ENCODE measurements at places on chromosomes 1 and 21. TPM values are rescaled to one million over a fixed set of nuclear protein-coding genes. Genes with fewer than 3 reads are reported as not detected.

The B3GALT5 gene
- polyA plus RNA-seq: not detected

DNA sequence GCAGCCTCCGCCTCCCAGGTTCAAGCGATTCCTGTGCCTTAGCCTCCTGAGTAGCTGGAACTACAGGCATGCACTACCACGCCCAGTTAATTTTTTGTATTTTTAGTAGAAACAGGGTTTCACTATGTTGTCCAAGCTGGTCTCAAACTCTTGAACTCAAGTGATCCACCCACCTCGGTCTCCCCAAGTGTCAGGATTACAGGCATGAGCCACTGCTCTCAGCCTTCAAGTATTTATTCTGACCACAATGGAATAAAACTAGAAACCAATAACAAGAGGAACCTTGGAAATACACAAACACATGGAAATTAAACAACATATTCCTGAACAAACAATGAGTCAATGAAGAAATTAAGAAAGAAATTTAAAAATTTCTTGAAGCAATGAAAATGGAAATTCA, 32.7 kb upstream of the DR1 start:
- no peak for DNase-seq
- no peaks in the 10 kb centered on the region for H3K27me3 ChIP-seq
- no peak overlapping the region for H3K27ac ChIP-seq
- no peak overlapping the region for H3K4me3 ChIP-seq
- no peaks in the 10 kb centered on the region for H3K4me1 ChIP-seq

DNA sequence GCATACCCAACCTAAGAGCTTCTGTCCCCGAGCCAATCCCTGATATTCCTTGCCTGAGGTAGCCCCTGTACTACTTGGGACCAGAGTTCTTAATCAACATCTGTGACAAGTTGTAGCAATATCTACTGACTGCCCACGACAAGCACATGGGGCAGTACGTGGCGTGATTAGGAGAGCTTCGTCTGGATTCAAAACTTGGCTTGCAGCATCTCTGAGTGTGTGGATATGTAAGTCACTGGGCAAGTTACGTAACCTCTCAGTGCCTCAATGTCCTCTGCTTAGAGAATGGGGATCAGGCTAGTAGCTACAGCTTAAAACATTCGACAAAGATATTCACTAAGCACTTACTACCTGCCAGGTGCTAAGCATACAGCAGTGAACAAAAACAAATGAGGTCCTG, 5.0 kb downstream of the HSPG2 start:
- peaks cover 55% of the 10 kb centered on the region for H3K4me1 ChIP-seq
- peak overlapping the region; percentile 93 for H3K27ac ChIP-seq
- H3K36me3 ChIP-seq: peaks cover 2% of the 10 kb centered on the region
- no peak overlapping the region for H3K4me3 ChIP-seq
- peak; percentile 86 for DNase-seq

The SAMSN1 gene
- polyA plus RNA-seq: not detected

The TRNP1 gene
- 63.3 TPM for polyA plus RNA-seq

The LCE1B gene
- polyA plus RNA-seq: not detected

DNA sequence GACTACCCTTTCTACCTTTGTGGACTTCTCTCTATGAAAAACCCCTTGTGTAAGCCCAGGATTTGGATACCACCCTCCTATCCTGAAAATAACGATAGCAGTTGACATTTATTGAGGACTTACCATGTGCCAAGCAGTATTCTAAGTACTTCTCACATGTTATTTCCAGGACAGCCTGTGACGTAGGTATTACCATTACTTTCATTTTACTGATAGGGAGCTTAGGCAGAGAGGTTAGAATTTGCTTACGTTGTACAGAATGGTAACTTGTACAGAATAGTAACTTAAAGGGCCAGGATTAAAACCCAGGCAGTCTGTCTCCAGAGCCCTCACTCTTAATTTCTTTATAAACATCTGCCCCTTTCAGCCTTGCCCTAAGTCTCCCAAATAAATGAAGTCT, 138.3 kb downstream of the NTMT2 start:
- DNase-seq: no peak
- H3K27ac ChIP-seq: no peak overlapping the region
- H3K4me3 ChIP-seq: no peak overlapping the region
- no peaks in the 10 kb centered on the region for H3K4me1 ChIP-seq
- H3K27me3 ChIP-seq: no peaks in the 10 kb centered on the region

- H3K27me3 ChIP-seq: no peaks in the 10 kb centered on the region
- DNase-seq: no peak
- no peak overlapping the region for H3K4me3 ChIP-seq
- H3K27ac ChIP-seq: no peak overlapping the region
- H3K36me3 ChIP-seq: no peaks in the 10 kb centered on the region
- H3K4me1 ChIP-seq: no peaks in the 10 kb centered on the region
Observed at GRCh38 chr1:79376106-79376505, 369.6 kb upstream of the ADGRL4 start.

The FMN2 gene
- polyA plus RNA-seq: 29.0 TPM

The TCHHL1 gene
- not detected for polyA plus RNA-seq

DNA sequence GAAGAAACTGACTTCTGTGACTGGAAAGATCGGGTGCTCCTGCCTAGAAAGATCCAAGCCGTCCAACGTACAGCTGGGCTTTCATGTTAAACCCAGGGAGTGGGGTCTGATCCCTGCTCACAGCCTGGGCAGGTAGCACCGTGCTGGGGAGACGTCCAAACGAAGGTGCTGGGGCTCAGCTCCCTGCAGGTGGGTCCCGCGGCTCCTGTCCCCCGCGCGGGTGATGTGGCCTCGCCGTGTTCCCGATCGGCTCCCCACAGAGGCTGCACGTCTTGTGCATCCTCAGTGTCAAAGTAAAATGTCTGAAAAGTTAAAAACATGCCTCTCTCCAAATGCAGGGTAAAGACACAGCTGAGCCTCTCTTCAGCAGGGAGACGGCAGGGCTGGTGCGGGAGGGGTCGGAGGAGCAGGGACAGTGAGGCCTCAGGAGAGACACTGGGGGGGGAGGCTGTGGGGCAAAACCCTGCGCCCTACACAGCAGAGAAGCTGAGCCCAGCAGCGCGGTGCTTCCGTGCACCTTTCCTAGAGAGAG, 40.1 kb upstream of the COL6A2 start:
- H3K4me1 ChIP-seq: peaks cover 45% of the 10 kb centered on the region
- peak overlapping the region; percentile 99 for H3K27ac ChIP-seq
- no peaks in the 10 kb centered on the region for H3K27me3 ChIP-seq
- H3K36me3 ChIP-seq: no peaks in the 10 kb centered on the region
- no peak overlapping the region for H3K4me3 ChIP-seq
- no peak for DNase-seq

DNA sequence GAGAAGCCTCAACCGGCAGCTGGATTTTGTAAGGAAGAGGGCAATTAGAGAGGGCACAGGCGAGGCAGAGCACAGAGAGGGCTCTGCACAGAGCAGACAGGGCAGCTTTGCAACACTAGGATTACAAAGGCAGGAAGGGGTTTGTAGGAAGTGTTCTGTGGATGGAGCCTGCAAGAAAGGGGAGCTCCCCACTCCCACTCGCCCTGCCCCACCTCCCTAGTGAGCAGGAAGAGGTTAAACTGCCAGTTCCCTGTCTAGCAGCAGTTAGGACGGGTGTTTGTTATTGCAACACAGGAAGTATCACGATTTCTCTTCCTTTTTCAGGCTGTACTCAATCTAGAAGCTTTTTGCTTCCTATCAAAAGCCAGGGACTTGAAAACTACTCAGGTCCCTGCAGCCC, 63.3 kb upstream of the LRRC8D start:
- no peaks in the 10 kb centered on the region for H3K27me3 ChIP-seq
- H3K27ac ChIP-seq: no peak overlapping the region
- H3K4me3 ChIP-seq: no peak overlapping the region
- no peaks in the 10 kb centered on the region for H3K36me3 ChIP-seq

The CFAP298 gene
- 25.7 TPM for polyA plus RNA-seq

All from IMR-90 (cell line).